A172 (cell line): ENCODE measurements at places on chromosomes 11 and 22. TPM values are rescaled to one million over a fixed set of nuclear protein-coding genes. Genes with fewer than 3 reads are reported as not detected.

CDC45 gene
- total RNA-seq = 26.7 and 45.7 TPM in 2 replicates

GAB2 gene
- 12.1 and 18.3 TPM in 2 replicates for total RNA-seq

BDNF gene
- 12.7 and 17.5 TPM in 2 replicates for total RNA-seq

C11orf97 gene
- total RNA-seq = not detected in 2 replicates

SPTY2D1 gene
- 21.0 and 26.3 TPM in 2 replicates for total RNA-seq

DEPDC7 gene
- 13.6 and 13.8 TPM in 2 replicates for total RNA-seq

HSPB2 gene
- total RNA-seq = not detected in 2 replicates

BIRC2 gene
- 54.8 and 77.1 TPM in 2 replicates for total RNA-seq

YAP1 gene
- total RNA-seq = 33.2 and 44.5 TPM in 2 replicates

EHF gene
- 0.14 TPM in 1 of 2 replicates, not detected in the other for total RNA-seq

MB gene
- 3.9 and 4.5 TPM in 2 replicates for total RNA-seq

SHANK2 gene
- 0.02 TPM in 2 replicates for total RNA-seq

GLB1L3 gene
- not detected in 2 replicates for total RNA-seq

P2RY6 gene
- not detected in 2 replicates for total RNA-seq

CYP2D6 gene
- 0.03 and 0.46 TPM in 2 replicates for total RNA-seq

PCF11 gene
- 33.3 and 35.3 TPM in 2 replicates for total RNA-seq

MN1 gene
- 2.3 TPM in 2 replicates for total RNA-seq
